Hematopoietic multipotent progenitor cell treated with erythropoietin and hydrocortisone succinate and interleukin-3 and kit ligand, for 15 days (in vitro differentiated cells): ENCODE measurements at places on chromosomes 4 and X.
A peak's percentile ranks its signal among the peaks of the same experiment; 100 is the strongest.

DNA sequence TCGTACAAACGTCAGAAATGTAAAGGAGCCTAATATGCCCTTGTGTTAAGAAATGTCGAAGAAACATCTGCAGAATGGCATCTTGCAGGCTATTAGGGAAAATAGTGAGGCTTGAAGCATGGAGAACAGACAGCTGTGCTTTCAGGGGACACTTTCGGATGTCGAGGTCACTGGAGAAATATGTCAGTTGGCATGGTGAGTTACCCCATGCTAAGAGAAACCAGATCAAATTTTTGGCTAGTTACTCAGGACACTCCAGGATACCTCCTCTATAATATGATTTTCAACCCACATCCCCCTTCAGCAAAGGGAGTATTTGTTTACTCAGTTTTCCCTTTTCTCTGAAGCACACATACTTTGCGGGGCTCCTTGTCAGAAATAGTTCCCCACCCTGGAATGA is 171.4 kb downstream of the GPC3 start:
- DNase-seq: no peak

DNA sequence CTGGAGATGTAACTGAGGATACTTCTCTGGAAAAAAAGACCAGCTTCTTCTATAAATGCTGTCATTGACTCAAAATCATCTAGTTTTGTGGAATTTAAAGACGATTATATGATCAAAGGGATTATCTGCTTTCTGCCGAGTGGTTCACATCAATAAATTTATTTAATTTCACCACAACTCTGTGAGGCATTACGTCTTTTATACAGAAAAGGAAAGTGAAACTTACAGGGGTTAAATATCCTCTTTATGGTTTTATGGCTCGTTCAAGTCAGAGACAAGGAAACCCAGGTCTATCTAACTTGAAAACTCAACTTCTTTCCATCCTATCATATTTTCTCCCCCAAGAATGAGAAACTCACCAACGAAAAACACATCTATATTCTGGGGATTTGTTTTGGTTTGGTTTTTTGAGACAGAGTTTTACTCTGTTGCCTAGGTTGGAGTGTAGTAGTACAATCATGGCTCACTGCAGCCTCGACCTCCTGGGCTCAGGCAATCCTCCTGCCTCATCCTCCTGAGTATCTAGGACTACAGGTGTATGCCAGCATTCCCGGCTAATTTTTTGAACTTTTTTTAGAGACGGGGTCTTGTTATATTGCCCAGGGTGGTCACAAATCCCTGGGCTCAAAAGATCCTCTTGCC is 377.9 kb upstream of the EMCN start:
- DNase-seq: no peak

GRCh38 chr4:138758876-138759553 is 256.6 kb upstream of the NOCT start:
- no peak for DNase-seq

- DNase-seq: no peak
Measured at GRCh38 chr4:125315576-125316400, 1.0 kb downstream of the FAT4 start.

- DNase-seq: no peak
Measured at GRCh38 chr4:104429150-104429741, 65.4 kb downstream of the CXXC4 start.

DNA sequence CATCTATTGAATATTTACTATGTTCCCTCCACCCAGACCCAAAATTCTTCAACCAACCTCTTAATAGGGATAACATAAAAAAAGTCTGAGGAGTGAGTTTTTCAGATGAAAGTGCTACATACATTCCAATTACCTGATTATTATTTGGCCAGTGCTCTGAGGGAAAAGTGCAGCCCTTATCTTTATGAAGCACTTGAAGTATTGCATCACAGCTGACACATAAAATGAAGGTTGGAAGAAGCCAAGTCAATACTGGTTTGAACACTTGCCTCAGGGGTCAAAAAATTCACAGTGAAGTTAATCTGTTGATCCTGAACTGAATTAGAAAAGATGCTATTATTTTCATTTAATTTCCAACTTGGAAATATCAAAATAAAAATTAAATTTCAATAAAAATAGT is 498.9 kb downstream of the INPP4B start:
- DNase-seq: no peak

DNA sequence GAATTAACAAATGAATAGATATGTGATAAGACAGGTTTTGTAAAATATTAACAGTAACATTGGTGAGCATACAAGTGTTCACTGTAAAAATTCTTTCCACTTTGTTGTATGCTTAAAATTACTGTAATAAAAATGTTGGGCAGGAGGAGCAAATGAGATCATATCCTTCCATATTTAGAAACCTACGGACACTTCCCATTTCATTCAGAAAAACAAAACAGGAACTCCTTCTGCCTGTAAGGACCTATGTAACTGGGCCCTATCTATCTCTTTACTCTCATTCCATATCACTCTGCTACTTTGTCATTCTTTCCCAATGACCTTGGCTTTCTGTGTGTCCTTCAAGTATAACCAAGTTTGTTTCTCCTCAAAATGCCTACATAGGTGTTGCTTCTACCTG is 53.7 kb upstream of the SLC39A8 start:
- no peak for DNase-seq

GRCh38 chr4:177047070-177047850 is 254.5 kb upstream of the VEGFC start:
- DNase-seq: peak; percentile 30

- no peak for DNase-seq
Measured at GRCh38 chrX:67961516-67961915, 417.7 kb downstream of the AR start.
